Activated gamma-delta T cell (primary cell): ENCODE measurements at places on chromosomes 2 and 18.

DNA sequence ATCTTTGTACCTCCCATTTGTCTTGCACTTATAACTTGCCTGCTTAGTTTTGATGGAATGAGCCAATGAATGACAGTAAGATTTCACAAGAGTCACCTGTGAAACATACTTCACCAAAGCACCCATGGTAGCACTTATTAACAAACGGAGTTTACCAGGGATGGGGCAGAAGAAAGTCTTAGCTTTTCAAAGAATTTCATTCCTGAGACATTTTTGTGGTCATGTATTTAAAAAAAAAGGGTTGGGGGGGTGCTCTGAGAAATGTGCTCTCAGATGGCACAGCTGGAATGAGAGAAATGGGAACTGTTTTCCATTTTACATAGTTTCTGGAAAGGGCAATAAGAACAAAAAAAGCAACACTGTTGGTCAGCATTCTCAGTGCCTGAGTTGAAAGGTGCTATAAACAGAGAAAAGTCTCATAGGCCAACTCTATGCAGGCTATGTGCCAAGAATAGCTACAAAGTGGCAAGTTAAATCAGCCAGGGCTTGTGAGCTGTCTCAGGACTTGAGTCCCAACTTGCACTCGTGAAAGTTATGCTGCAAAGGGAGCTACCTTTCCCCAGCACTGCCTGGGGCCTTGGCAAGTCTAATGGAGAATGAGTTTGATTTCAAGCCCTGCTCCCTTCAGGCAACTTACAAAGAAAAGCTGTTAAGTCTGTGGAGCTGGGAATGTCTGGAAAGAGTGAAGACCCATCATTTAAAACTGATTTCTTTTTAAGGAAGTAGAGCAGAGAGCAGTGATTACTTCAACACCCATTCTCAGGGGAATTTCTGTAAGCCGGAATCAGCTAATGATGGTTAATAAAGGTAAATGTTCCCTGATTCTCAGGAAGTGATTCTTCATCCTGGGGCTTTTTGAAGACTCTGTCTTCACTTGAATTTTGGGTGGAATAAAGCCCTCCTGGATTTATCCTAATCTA lies 170.6 kb downstream of the SLC8A1 start:
- no peak for DNase-seq

GRCh38 chr18:69447886-69448285 lies 47.2 kb downstream of the DOK6 start:
- DNase-seq, result no peak

GRCh38 chr18:57353137-57353939 lies 981 bp downstream of the ST8SIA3 start:
- DNase-seq, result no peak

DNA sequence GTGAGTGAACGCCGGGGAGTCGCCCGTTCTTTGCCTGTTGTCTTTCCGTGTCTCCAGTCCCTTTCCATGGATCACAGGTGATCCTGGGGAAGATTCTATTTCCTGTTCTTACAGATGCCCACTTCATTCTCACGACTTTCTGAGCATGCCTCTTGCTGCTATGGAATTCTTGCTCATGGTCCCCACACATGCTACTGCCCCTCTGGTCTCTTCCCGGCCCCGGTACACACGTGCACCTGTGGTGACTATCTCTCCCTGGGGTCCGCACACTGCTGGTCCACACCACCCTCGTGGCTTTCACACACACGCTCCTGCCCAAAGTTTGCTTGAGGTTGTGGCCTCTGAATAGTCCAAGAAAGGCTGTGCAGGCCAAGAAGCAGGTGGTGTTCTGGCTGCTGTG lies 67.9 kb upstream of the ALKAL2 start:
- no peak for DNase-seq

DNA sequence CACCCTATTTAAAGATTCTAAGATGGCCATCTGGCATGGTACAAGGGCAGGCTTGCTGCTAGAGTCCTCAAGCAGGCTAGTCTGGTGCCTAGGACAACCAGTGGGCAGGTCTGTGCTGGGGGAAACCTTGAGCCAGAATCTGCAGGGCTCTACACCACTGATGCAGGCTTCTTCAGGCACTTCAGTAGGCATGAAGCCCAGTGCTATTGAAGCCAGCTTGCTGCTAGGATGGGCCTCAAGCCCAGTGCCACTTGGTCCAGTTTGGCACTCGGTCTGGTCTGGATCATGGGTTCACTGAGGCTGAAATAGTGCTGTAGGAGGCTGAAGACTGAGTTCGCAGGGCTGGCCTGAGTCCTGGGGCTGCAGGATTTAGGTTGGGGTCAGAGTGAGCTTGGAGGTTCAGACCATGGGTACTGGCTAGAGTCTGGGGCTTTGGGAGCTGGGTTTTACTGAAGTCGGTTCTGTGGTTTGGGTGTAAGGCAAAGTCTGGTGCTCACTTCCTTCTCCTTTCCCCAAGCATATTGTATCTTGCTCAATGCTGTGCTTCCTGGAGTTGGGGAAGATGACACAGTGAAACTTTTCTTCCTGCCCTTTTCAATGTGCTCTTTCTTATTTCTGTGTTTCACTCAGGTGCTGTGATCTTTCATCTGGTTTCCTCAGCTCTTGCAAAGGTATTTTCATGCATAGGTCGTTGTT lies 41.2 kb downstream of the SP100 start:
- DNase-seq, result no peak
